Upper lobe of right lung (tissue), 1 donor: ENCODE measurements at places on chromosomes 7 and 10. TPM values are rescaled to one million over a fixed set of nuclear protein-coding genes. Genes with fewer than 3 reads are reported as not detected.

Gene LRRC17
- 0.58 TPM for total RNA-seq

Gene EIF4EBP2
- 79.3 TPM for total RNA-seq

DNA sequence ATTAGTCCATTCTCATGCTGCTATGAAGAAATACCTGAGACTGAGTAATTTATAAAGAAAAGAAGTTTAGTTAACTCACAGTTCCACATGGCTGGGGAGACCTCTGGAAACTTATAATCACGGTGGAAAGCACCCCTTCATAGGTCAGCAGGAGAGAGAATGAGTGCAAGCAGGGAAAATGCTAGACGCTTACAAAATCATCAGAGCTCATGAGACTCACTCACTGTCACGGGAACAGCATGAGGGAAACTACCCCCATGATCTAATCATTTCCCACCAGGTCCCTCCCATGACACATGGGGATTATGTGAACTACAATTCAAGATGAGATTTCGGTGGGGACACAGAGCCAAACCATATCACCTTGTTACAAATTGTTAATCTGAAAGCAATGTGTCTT, 15.8 kb downstream of the TAS2R39 start:
- no peaks in the 10 kb centered on the region for H3K4me1 ChIP-seq
- H3K27ac ChIP-seq = no peak overlapping the region
- no peaks in the 10 kb centered on the region for H3K27me3 ChIP-seq
- no peaks in the 10 kb centered on the region for H3K36me3 ChIP-seq

Gene SLC12A9
- total RNA-seq = 39.2 TPM

- H3K36me3 ChIP-seq = no peaks in the 10 kb centered on the region
- DNase-seq = no peak
- H3K27ac ChIP-seq = no peak overlapping the region
These were observed 57.8 kb downstream of the INPP5F start for GRCh38 chr10:119783665-119784027.

- peak overlapping the region; percentile 67 for H3K4me3 ChIP-seq
- DNase-seq = peak; percentile 80
- peak overlapping the region; percentile 86 for H3K27ac ChIP-seq
- H3K27me3 ChIP-seq = no peaks in the 10 kb centered on the region
These were observed 82.6 kb upstream of the PRKG1 start for GRCh38 chr10:50991456-50992355.

Gene SLIT1
- total RNA-seq = 0.23 TPM

Gene NUP42
- total RNA-seq = 29.5 TPM

GRCh38 chr10:117964536-117964935, 82.2 kb downstream of the RAB11FIP2 start:
- DNase-seq = no peak
- H3K27ac ChIP-seq = no peak overlapping the region
- H3K4me1 ChIP-seq = no peaks in the 10 kb centered on the region
- no peaks in the 10 kb centered on the region for H3K36me3 ChIP-seq

DNA sequence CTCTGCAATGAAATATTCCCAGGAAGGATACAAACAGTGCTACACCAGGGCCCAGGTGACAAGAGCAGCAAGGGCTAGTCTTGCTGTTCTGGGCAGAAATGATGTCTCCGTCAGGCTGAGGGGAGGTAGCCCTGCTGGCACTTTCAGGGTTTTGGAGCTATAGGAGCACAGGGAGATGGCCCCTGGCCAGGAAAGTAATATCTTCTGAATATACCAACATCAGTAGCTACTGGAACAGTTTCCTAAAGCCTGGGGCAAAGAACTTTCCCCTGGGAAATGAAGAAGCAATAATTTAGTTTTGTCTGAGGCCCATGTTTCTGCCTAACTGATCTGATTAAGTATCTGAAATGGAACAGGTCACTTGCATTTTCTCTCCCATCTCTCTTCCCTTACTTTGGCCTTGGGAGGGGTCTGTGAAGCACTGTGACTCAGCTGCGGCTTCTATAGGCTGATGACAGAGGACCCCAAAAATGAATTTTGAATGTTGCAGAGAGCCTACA, 489.1 kb upstream of the PODXL start:
- H3K27ac ChIP-seq = no peak overlapping the region
- no peaks in the 10 kb centered on the region for H3K36me3 ChIP-seq
- H3K4me1 ChIP-seq = no peaks in the 10 kb centered on the region
- peaks cover 5% of the 10 kb centered on the region for H3K27me3 ChIP-seq

- DNase-seq = no peak
- H3K4me3 ChIP-seq = no peak overlapping the region
- H3K4me1 ChIP-seq = no peaks in the 10 kb centered on the region
These were observed 124.9 kb downstream of the ELFN1 start for GRCh38 chr7:1794888-1795542.

DNA sequence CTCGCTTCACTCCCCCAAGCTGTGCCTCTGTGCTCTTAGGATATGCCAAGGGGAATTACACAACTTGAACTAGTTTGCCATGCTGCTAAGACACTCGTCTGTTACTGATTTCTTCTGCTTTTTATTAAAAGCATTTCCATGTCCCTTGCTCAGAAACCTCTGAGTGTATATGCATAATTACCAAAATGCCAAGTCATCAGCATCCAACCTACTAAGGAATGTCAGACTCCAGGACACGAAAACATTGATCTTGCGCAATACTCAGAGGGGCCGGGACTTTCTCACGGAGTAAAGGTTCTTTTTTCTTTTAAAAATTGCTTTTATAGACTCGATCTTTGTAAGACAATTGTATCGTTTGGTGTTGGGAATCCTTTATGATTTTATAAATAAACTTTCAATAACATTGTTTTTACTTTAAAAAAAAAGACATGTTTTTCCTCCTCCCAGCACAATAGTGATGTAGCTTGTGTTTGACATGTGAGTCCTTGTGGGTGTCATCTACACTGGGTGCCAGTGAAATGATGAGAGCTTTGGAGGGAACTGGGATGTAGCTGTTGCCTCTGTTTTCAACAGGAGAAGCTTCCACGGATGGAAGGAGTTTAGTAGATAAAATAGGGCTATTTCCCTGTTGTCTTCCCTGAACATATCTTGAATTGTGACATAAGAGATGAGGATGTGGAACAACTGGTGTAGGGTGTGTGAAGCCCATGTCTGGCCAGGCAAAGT, 43.6 kb downstream of the CNNM1 start:
- no peak overlapping the region for H3K27ac ChIP-seq
- no peak for DNase-seq
- H3K27me3 ChIP-seq = peaks cover 10% of the 10 kb centered on the region
- H3K36me3 ChIP-seq = no peaks in the 10 kb centered on the region
- H3K4me3 ChIP-seq = no peak overlapping the region

- no peaks in the 10 kb centered on the region for H3K27me3 ChIP-seq
- no peaks in the 10 kb centered on the region for H3K36me3 ChIP-seq
- DNase-seq = no peak
- no peak overlapping the region for H3K4me3 ChIP-seq
- no peak overlapping the region for H3K27ac ChIP-seq
These were observed 159.1 kb downstream of the DGKI start for GRCh38 chr7:137687556-137688265.

- peaks cover 37% of the 10 kb centered on the region for H3K36me3 ChIP-seq
- H3K4me3 ChIP-seq = no peak overlapping the region
- H3K27ac ChIP-seq = no peak overlapping the region
- DNase-seq = no peak
- H3K4me1 ChIP-seq = peaks cover 30% of the 10 kb centered on the region
- no peaks in the 10 kb centered on the region for H3K27me3 ChIP-seq
These were observed 8.0 kb downstream of the PARP12 start for GRCh38 chr7:140054751-140055150.

DNA sequence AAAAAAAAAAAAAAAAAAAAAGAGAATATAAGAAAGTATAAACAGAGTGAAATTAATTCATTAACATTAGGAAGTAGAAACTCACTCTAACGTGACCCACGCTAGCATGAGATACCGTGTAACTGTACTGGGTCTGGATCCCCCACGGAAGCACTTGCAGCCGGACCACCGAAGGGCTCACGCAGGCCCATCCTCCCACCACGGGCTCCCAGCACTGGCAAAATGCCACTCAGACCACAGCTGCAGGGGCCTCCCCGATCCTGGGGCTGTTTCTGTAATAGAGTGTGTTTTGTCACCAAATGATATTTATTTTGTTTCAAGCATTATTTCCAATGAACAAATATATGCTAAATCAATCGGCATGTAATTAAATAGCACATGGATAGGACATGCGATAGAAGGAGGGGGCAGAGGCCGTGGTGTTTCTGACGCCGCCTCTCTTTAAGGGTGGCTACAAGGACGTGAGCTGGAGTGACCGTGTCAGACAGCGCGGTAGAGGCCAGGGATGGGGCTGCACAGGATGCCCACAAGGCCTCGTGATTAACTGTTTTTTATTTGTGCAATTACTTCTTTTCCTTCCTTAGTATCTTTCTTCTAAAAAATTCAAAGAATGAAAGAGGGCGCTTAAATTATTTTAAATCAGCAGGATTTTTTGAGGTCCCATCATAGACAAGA, 568.5 kb downstream of the PTPRN2 start:
- H3K36me3 ChIP-seq = no peaks in the 10 kb centered on the region
- H3K4me1 ChIP-seq = no peaks in the 10 kb centered on the region

Gene UNCX
- total RNA-seq = not detected

Gene AKR1B1
- total RNA-seq = 91.8 TPM

- H3K27ac ChIP-seq = no peak overlapping the region
- no peak overlapping the region for H3K4me3 ChIP-seq
- no peaks in the 10 kb centered on the region for H3K27me3 ChIP-seq
- no peaks in the 10 kb centered on the region for H3K4me1 ChIP-seq
- H3K36me3 ChIP-seq = peaks cover 22% of the 10 kb centered on the region
These were observed 111.3 kb downstream of the SNX13 start for GRCh38 chr7:17829001-17829400.

GRCh38 chr7:138458576-138459412, 1.3 kb upstream of the TRIM24 start:
- no peak overlapping the region for H3K27ac ChIP-seq
- H3K4me1 ChIP-seq = peaks cover 4% of the 10 kb centered on the region
- no peaks in the 10 kb centered on the region for H3K27me3 ChIP-seq
- peak overlapping the region; percentile 45 for H3K4me3 ChIP-seq

Gene SFRP4
- 6.7 TPM for total RNA-seq

DNA sequence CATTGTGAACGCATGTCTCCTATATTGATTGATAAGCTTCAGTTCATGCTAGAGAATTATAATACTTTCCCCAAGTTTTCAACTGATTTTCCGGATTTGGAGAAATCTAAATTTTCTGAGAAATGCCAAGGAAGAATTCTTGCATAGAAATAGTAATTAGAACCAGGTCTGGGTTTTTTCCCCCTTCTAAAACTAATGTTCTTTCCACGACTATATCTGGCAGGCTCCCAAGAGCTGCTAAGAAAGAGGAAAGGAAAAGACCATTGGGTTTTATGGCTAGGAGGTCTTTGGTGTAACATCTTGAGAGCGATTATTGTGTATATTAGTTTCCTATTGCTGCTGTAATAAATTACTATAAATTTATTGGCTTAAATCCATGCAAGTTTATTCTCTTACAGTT, 71.8 kb upstream of the CACNB2 start:
- no peak for DNase-seq
- no peak overlapping the region for H3K27ac ChIP-seq
- H3K4me1 ChIP-seq = no peaks in the 10 kb centered on the region
- H3K27me3 ChIP-seq = no peaks in the 10 kb centered on the region

DNA sequence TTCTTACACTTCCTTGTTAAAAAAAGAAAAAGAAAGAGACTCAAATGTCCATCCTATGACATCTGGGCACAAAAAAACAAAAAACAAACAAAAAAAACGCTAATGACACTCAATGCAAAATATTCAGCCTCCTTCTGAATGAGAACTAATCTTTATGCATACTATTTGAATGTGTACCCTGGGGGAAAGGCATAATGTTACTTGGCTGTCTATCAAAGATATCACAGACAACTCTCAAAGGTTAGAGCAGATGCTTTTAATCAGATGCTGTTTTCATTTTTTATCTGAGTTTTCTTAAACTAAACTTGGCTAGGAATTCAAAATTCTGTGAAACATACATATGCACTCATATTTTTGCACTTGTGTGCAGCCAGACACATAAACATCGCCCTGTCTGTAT, 745.8 kb downstream of the CNTNAP2 start:
- no peaks in the 10 kb centered on the region for H3K36me3 ChIP-seq
- no peak overlapping the region for H3K4me3 ChIP-seq
- DNase-seq = no peak
- no peaks in the 10 kb centered on the region for H3K27me3 ChIP-seq
- H3K4me1 ChIP-seq = no peaks in the 10 kb centered on the region

- no peaks in the 10 kb centered on the region for H3K36me3 ChIP-seq
- H3K27me3 ChIP-seq = no peaks in the 10 kb centered on the region
- H3K4me3 ChIP-seq = no peak overlapping the region
- DNase-seq = no peak
- peak overlapping the region; percentile 51 for H3K27ac ChIP-seq
These were observed 75.8 kb downstream of the ZRANB1 start for GRCh38 chr10:125017547-125018298.

- H3K4me3 ChIP-seq = no peak overlapping the region
- H3K27me3 ChIP-seq = no peaks in the 10 kb centered on the region
- DNase-seq = no peak
- no peaks in the 10 kb centered on the region for H3K36me3 ChIP-seq
- H3K27ac ChIP-seq = no peak overlapping the region
- H3K4me1 ChIP-seq = peaks cover 43% of the 10 kb centered on the region
These were observed 4.4 kb downstream of the STARD3NL start for GRCh38 chr7:38182450-38182849.

DNA sequence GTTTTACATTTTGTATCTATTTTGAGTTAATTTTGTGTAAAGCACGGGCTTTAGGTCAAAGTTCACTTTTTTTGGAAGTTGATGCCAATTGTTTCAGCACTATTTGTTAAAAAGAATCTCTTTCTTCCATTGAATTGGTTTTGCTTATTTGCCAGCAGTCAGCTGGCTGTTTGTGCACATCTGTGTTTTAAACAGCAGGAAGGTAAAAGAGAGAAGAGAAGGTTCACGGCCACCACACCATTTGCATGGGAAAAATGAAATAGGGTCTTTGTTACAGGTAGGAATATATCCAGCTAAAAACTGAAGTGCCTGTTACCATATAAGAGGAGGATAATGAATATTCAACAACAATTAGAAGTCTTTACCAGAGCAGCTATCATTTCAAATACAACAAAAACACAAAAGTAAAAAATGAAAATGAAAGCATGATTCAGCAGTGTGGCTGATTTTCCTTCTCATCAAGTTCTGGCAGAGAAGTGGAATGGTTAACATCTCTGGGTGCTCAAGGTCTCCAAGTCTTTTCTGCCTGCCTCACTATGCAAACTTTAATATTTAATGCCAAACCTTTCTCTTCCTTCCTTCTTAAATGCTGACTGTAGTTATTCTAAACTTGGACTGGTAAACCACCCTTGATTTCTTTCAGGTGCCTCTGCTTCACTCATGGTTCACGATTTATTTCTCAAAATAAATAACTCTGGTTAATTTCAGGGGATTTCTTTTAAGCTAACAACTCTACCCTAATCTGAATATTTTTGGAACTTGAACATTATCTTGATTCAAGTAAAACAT, 841.5 kb downstream of the GRM8 start:
- H3K36me3 ChIP-seq = no peaks in the 10 kb centered on the region
- H3K27ac ChIP-seq = no peak overlapping the region
- no peak for DNase-seq
- H3K4me3 ChIP-seq = no peak overlapping the region
- no peaks in the 10 kb centered on the region for H3K27me3 ChIP-seq

- H3K27ac ChIP-seq = no peak overlapping the region
- peaks cover 6% of the 10 kb centered on the region for H3K4me1 ChIP-seq
- DNase-seq = no peak
- H3K36me3 ChIP-seq = no peaks in the 10 kb centered on the region
- peaks cover 70% of the 10 kb centered on the region for H3K27me3 ChIP-seq
These were observed 461 bp upstream of the WIPF3 start for GRCh38 chr7:29805886-29806207.

Gene ASB10
- total RNA-seq = not detected
